Foreskin keratinocyte (primary cell): ENCODE measurements at places on chromosomes 7 and 10. TPM values are rescaled to one million over a fixed set of nuclear protein-coding genes. Genes with fewer than 3 reads are reported as not detected.

RPEL1 gene
- total RNA-seq, result not detected in 2 replicates

CPED1 gene
- 1.3 and 3.6 TPM in 2 replicates for total RNA-seq

OR2A12 gene
- not detected in 2 replicates for total RNA-seq

PDE6C gene
- total RNA-seq, result not detected in 2 replicates

TSPAN33 gene
- total RNA-seq, result 1.4 and 4.5 TPM in 2 replicates

PCLO gene
- total RNA-seq, result 4.0 and 4.7 TPM in 2 replicates

TMEM184A gene
- 1.1 and 1.4 TPM in 2 replicates for total RNA-seq
